PC-9 (cell line): ENCODE measurements at places on chromosomes 4 and X.

GRCh38 chrX:25029288-25029825 is 13.6 kb upstream of the ARX start:
- DNase-seq = no peak

DNA sequence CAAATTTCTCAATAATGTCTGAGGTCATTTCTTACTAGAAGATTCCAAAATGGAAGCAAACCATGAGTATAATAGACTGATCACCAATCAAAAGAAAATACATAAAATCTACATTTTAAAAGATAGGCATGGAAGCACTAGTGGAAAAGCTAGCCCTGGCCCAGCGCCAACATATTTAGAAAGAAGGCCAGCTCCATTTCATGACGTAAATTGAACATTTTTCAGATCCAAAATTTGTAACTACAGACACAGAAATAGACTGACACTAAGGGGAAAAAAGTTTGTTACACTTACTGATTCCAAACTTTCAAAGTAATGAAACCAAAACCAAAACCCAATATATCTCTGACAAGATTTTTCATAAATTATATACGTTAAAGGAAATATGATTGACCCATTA is 117.7 kb downstream of the ADAMTS3 start:
- DNase-seq = no peak

GRCh38 chr4:14831416-14831815 is 170.9 kb upstream of the CPEB2 start:
- peak; percentile 38 for DNase-seq

GRCh38 chrX:140425712-140426395 is 79.0 kb downstream of the SOX3 start:
- DNase-seq = no peak

DNA sequence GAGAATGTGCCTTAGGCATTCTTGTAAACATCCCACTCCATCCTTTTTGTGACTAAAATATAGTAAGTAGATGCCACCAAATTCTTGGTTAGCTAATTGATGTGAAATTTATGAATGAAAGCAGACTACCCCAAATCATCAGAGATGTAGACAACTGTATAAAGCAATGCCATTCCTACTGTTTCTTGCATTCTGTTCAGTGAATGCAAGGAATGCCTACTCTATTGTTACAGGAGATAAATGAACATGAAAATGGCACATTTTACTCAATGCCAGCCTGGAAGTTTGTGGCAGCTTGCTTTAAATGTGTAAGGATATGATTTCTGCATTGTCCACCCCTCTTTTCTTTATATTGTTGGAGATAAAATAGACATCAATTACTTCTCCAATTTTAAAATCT is 317.9 kb downstream of the LDB2 start:
- DNase-seq = no peak

- DNase-seq = no peak
Measured at GRCh38 chrX:7690842-7691241, 152.1 kb upstream of the VCX start.
